ENCODE measurements at places on chromosomes 1 and 21.

GRCh38 chr1:102529446-102529845 lies 532.7 kb upstream of the OLFM3 start:
- ATAC-seq, result no peak

DNA sequence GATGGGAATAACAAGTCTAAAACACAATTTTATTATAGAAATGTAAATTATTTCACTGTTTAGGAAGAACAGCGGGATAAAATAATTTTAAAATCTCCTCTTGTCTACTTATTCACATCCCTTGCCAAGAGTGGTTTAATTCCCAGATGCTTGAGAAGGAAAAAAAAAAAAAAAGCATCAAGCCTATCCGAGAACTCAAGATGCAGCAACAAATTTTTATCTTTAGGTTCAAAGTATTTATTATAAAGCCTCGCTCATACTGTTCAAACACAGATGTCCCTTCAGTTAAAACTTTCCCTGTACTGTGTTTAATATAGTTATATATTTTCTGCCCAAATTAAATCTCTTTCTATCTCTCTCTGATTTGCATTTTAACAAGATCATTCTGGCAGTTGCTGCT lies 1615.8 kb downstream of the PLA2G4A start:
- no peak for ATAC-seq

GRCh38 chr1:84406346-84406861 lies 8.1 kb downstream of the DNASE2B start:
- ATAC-seq, result no peak

GRCh38 chr1:116129537-116129936 lies 18.3 kb downstream of the MAB21L3 start:
- ATAC-seq, result no peak

DNA sequence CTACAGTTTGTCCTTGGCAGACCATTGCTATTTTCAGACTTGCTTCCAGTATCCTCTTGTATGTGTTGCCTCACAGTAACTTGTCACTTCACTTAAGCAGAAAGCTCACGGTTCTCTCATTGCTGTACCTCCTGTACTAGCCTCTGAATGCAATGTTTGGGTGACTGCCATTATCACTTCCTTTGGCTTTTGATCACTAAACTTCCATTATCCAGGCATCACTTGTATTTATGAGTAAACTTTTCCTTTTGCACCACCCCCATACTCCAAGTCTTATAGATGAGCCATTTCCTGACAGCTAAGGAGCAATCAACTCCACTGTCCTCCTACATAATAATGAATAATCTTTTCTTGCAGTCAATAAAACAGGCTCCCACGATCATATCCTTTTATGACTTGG lies 255.3 kb downstream of the PDE4B start:
- ATAC-seq, result no peak

DNA sequence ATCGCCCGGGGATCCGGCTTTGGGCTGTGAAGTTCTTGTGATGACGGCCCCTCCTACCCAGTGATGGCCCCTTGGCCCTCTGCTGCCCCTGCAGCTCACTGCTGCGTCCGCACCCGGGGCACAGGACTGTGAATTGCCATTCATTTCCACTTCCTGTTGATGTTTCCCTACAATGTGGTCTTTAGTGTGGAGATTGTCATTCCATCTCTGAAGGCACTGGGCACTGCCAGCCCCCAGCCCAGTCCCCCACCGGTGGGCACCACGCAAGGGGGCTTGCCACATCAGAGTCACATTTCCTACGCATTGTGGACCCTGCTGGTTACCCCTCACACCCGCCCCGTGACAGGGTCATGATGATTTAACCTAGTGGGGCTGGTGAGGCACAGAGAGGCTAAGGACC lies 2.5 kb upstream of the MX2 start:
- no peak for ATAC-seq

GRCh38 chr1:229696385-229696784 lies 70.3 kb downstream of the URB2 start:
- ATAC-seq, result peak; percentile 31

DNA sequence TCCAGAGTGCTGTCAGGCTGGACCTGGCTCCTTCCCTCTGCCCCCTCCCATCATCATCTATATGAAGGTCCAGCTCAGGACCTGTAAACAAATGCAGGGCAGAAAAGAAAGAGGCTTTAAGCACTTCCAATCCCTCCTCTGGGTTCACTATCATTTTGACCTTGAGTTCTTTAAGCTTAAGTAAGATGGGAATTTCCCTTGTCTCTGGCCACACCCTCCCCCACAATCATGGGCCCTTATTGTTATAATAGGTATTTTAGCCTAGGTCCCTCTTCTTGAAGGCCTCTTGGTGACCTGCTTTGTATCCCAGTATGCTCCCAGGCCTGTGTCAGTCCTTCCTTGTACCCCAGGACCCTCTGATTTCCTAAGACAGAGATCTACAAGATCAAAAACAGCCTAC lies 45.1 kb upstream of the EPS15 start:
- ATAC-seq, result peak; percentile 71

DNA sequence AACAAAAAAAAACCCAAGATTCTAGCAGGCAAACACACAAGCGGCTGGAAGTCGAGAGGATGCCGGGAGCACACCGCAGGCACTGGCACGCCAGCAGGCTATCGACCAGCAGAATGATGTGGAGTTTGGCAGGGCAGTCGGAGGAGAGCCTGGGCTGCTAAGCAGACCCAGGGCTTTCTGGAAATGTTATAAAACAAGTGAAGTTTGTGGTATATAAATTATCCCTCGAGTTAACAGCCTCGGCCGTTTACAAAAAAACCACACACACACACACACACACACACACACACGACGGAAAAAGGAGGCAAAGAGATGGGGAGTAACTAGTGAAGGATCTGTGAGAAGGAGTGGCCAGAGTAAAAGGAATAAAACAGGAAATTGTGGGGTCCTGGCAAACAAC lies 87.2 kb upstream of the IVNS1ABP start:
- ATAC-seq, result no peak

DNA sequence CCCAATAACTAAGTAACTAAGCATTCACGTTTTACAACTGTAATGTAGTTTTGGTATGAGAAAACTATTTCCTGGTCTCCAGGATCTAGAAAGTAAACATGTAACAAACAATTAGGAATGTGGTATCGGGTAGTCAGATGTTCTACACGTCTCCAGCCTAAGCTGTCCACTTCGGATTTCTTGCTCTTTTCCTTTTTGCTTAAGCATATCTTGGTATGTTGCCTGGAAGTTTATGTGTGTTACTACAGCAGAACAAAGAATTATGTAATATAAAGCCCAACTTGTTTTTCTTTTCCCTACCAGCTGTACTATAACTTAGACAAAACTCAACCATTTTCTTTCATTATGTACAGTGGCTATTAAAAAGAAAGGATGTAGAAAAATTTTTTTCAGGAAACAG lies 20.4 kb upstream of the WARS2 start:
- ATAC-seq, result no peak

GRCh38 chr1:230807029-230807428 lies 59.8 kb downstream of the CAPN9 start:
- ATAC-seq, result no peak

- ATAC-seq, result peak; percentile 49
These were observed 104.9 kb upstream of the TMPRSS2 start for GRCh38 chr21:41612674-41613532.

DNA sequence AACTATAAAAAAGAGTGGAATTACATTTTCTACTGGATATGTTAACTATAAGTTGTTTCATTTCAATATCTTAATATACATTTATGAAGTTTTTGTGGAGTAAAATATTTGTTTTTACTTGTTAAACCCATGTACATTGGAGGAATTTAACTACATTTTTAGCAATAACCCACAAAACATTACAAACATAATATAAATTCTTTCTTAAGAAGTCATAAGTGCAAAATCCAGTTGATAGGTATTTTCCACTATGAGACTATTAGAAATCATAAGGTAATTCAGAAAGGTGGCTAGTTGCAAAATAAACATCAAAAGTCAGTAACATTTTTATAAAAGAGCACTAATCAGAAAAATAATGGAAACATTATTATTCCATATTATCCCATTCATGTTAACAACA lies 73.9 kb upstream of the RRP15 start:
- no peak for ATAC-seq

GRCh38 chr1:179124873-179125272 lies 43.0 kb downstream of the TOR3A start:
- no peak for ATAC-seq

DNA sequence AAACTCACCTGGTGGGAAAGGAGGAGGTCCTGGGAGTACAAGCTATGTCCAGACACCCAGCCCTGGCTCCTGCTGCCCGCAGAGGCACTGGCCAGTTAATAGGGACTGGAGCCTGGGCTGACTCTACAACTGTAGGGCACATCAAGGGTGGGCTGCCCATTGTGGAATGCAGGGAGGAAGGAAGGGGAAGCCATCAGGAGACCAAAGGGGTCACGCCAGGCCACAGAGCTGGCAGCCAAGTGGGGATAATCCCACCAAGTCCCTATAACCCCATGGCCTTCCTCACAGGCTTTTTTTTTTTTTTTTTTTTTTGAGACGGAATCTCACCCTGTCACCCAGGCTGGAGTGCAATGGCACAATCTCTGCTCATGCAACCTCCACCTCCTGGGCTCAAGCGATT lies 14.7 kb downstream of the TMEM53 start:
- no peak for ATAC-seq

DNA sequence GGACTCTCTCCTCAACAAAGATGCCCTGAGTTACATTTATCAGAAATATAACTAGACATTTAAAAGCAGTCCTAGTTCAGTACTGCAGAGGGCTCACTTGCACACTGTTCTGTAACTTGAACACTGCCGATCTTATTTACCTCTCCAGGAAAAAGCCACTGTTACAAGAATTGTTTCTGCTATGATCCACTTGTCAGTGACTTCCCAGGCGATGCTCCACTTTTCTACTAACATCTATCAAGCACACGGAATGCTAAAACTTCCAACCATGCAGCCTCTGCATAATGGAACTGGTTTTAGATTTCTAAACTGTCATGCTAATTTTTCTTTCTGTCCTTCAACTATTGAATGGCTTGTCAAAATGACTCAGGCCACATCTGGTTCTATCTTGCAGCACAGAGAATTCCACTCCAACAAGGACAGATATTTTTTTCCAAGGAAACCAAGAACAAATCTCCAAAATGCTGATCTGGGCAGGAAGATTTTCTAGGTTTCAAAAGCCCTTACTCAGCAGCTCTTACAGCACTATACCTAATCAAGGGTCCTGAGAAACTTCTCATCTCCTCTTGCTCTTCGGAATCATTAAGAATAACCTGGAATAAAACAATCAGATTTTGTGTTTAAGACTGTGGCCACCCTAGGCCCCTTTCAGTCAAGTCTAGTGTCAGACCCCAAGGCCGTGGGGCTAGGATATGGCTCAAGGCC lies 9.9 kb downstream of the SEC16B start:
- ATAC-seq, result no peak

DNA sequence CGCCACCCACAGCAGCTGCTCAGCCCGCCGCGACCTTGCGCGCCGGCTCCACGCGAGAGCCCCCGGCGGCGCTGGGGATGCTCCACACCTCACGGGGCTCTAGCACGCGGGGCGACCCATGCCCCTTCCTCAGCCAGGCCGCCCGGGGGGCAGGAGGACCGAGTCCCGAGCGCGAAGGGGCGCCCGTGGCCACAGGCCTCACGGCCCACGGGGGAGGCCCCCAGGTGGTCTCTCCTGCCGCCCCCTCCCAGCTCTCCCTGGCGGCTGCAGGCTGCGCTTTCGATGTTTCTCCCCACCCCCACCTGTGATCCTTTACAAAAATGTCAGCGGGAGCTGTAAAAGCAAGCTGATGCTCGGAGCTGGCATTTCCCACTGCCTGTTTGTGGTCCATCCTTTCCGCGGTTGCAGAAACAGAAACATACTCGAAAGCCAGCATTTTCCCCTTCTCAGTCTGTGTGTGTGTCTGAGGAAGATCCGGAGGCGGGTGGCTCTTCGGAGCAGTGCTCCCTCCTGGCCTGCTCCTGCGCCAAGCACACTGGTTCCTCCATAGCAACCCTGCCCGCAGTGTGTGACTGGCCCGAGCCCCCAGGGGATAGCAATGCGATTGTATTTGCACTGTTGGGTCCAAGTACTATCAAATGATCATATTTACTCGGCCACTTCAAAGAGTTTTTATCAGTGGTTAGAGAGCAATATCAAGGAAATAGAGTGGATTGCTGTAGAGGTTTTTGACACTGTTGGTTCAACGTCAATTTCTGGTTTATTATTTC lies 2.1 kb downstream of the KIF26B start:
- ATAC-seq, result peak; percentile 25

DNA sequence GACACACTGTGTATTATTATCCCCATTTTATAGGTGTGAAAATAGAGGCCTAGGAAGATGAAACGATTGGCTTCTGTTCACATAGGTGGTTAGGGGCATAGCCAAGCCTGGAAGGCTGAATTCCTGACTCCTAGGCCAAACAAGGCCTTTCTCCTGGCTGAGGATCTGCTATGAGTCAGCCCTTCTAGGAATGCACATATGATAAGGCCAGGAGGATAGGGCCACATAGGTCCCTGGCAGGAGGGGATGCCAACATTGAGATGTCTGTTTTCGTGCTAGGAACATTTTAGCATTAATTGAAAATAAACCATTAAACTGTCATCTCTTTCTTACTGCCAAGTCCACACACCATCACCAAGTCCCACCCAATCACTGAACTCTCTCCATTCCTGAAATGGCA lies 9.2 kb downstream of the CSMD2 start:
- no peak for ATAC-seq

DNA sequence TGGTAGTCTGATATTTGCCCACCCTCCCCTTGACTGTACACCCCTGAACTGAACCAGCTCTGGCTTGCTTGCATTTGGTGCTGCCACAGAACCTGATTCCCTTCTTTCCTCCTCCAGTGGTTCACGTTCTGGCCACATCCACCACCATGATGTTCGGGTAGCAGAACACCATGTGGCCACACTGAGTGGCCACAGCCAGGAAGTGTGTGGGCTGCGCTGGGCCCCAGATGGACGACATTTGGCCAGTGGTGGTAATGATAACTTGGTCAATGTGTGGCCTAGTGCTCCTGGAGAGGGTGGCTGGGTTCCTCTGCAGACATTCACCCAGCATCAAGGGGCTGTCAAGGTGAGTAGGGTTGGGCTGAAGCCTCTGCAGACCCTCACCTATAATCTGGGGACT lies 1.8 kb downstream of the CDC20 start:
- no peak for ATAC-seq

GRCh38 chr1:13586001-13586400 lies 2.4 kb downstream of the PDPN start:
- ATAC-seq, result no peak

DNA sequence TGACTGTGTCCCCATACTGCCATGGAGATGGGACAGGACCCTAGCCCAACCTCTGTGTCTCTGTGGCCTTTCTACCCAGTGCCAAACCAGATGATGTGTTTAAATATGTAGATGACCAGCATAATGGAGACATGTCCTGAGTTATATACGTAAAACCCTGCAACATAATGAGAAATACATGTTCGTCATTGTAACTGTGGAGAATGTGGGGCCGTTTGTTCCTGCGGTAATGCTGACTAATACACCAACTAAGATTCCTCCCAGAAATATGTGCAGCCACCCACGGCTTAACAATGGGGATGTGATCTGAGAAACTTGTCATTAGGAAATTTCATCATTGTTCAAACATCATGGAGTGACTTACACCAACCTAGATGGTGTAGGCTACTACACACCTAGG lies 71.7 kb upstream of the SIM2 start:
- peak; percentile 77 for ATAC-seq
